NCI-H1436 treated with DMSO at 0.1 percent for 48 hours (cell line): ENCODE measurements at places on chromosomes 6 and 20.

- DNase-seq, result no peak
Measured at GRCh38 chr6:135990439-135990838, 138.9 kb downstream of the PDE7B start.

DNA sequence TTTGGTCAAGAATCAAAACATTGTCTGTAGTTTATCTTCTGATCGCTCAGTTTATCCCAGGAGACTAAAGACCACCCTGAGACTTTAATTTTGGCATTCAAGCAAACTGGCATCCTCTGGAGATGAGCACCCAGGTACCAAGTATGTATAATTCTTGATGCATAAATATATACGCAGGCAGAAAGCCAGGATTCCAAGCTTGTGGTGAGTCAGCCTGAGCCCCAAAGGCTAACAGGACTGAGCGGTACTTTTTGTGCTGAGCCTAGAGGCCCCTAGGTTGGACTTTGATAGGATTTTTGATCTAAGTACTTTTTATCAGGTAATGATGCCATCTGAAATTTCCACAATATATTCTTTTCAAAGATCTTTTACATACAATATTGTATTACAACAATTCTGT lies 301.3 kb downstream of the TFAP2B start:
- DNase-seq, result no peak

GRCh38 chr20:17782768-17783167 lies 83.0 kb downstream of the BANF2 start:
- no peak for DNase-seq

DNA sequence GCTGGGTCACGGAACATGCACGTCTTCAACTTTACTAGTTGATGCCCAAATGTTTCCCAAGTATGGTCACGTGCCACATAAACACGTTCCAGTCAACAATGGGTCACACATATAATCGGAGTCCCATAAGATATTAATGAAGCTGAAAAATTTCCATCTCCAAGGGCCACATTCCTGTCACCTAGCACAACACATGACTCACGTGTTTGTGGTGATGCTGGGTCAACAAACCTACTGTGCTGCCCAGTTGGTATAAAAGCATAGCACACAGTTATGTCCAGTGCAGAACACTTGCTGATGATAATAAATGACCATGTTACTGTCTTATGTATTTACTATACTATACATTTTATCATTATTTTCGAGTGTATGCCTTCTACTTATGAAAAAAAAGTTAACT lies 68.0 kb upstream of the INSM1 start:
- no peak for DNase-seq

DNA sequence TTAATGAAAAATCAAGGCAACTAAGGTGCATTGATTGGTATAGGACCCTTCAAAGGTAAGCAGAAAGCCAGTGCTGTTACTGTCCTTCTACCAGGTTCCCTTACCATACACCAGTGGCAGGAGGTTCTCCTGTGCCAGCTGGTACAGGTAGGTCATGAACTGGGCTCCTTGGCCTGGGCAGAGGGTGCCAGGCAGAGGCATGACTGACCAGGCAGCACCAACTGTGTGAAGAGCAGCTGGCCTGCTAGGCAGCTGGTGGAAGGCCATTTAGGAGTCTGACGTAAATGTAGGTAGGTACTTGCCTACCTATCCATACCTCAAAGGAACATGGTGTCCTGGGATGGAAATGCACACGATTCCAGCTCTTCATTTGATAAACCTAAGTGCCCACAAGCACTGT lies 23.3 kb downstream of the PCNA start:
- DNase-seq, result no peak

DNA sequence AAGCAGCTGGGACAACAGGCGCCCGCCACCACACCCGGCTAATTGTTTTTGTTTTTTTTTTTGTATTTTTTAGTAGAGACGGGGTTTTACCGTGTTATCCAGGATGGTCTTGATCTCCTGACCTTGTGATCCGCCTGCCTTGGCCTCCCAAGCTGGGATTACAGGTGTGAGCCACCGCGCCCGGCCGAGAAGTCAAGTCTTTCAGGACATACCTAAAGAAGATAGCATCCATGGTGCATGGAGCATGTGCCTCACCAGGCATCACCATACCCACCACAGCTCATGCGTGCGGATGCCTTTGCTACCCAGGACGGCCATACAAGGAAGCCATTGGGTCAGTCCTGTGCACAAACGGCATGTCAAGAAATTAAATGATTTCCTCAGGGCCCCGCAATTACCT lies 60.8 kb downstream of the DACT2 start:
- no peak for DNase-seq

DNA sequence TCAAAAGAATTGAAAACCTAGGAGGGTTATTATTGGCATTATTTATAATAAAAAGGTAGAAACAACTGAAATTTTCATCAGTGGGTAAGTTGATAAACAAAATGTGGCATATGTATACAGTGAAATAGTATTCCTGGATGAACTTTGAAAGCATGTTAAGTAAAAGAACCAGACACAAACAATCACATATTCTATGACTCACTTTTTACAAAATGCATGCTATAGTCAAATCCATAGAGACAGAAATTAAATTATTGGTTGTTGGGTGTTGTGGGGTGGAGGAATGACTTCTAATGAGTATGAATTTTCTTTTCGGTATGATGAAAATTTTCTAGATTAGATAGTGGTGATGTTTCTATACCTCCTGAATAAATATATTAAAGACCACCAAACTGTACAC lies 94.6 kb downstream of the LRRC1 start:
- no peak for DNase-seq

DNA sequence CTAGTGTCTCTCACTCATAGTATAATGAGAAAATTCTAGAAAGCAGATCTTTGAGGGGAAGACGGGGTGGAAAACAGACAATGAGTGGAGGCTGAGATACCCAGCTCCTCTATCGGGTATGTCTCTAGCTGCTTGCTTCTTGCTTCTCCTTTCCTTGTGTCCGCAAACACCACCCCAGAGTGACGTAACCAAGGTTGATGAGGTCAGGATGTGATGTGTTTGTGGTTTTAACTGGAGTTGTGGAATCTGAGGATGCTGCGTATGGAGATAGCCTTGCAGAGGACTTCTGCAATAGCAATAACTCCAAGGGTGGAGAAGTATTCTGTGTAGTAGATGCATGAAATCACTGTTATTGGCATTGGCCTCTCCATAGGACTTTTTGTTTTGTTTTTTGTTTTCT lies 132.7 kb upstream of the IFNGR1 start:
- DNase-seq, result no peak

DNA sequence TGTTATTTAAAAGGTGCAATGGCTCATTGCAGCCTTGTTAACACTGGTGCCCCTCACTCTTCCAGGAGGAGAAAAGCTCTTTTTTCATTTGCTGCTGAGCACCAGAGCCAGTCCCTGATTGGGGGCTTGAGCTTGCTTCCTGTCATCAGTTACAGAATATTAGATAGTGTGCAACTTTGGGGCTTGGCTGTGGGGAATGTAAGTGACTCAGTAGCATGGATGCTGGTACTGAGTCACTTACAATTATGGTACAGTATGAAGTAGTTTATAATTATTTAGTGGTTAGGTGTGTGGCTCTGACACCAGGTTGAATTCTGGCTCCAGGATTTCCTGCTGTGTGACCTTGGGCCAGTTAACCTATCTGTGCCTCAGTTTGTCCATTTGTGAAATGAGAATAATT lies 37.6 kb downstream of the ANKS1A start:
- no peak for DNase-seq

DNA sequence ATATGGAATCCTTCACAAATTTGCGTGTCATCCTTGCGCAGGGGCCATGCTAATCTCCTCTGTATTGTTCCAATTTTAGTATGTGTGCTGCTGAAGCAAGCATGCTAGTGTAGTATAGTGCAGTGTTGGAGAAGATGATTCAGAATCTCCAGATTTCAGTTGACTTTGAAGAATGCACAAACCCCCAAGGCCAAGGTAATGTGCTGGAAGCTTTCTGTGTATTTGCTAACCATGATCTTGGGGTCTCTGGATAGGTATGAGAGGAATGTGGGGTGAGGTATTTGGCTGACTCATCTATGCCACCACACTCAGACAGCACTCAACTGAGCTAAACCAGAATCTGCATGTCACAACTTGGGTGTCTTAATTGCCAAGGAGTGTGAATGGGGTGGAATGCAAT lies 42.6 kb upstream of the DEK start:
- DNase-seq, result no peak

DNA sequence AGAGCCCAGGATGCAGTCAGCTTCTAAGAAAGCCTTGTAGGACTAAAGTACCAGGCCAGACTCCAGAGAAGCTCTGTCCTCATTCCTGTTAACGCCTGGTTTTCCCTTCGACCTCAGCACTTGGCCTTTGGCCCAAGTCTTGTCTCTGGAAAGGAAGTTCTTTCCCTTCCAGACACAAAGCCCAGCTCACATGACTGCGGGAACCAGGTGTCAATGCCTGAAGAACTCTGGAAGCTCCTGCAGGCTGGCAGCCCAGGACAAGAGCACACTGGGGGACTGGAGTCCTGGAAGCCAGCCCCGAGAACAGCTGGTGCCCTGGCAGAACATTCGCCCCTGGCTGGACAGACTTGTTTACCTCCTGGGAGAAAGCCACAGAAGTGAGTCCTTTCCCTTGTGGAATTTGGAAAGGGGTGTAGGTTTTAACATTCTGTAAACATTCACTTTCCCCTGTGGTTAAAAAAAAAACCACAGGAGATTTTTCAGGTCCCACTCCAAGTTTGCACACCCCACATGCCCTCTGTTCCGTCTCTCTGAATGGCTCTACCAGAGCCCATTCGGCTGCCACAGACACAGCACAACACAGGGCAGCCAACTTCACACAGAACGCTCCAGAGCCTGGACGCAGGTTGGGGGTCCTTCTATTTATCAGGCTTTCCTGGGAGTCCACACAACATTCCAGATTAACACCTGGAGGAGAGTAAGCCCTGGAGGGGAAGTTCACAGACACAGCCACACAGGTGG lies 18.1 kb downstream of the ACSS1 start:
- no peak for DNase-seq

DNA sequence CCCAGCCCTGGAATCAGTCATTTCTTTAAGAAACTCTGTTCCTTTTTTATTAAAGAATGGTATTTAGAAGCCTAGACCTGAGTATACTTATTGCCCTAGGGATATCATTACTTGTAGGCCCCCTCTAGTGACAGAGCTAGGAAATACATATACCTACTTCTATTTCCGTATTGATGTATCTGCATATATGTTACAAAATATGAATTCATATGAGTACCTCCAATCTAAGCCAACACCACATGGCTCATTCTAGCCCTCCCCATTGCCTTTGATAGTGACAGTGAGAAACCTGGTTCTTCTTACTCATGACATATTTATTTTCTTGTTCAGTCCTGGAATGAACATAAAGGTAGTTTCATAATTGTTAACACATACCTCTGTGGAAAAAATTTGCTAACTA lies 137.2 kb downstream of the FARS2 start:
- no peak for DNase-seq

DNA sequence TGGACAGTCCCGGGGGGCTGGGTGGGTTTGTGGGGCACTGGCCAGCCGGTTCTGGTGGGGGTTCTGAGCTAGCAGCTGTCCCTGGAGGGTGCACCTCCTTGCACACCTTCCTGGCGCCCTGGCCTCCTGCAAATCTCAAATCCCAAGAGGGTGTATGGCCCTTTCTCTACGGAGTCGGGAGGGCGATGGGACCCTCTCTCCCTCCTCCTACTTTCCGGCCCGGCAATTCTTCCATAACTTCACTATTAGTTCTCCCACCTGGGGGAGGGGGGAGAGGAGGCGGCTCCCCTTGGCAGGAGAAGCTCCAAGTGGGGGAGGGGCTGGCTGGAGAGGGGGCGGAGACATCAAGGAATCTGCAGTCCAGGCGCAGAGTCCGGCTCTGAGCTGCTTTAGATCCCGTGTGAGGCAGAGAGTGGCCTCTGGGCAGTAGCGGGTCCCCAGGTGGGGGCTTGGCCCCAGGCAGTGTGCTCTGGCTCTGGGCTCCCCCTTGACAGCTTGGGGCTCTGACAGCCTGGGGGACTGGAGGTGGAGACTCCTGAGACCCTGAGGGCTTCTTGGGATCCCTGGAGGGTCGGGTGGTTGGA lies 1.4 kb upstream of the LAMA5 start:
- no peak for DNase-seq
